ENCODE measurements at places on chromosomes 5 and 9. TPM values are rescaled to one million over a fixed set of nuclear protein-coding genes. Genes with fewer than 3 reads are reported as not detected.

- peaks cover 7% of the 10 kb centered on the region for H3K36me3 ChIP-seq
- H3K27ac ChIP-seq = no peak overlapping the region
- no peaks in the 10 kb centered on the region for H3K27me3 ChIP-seq
- H3K4me1 ChIP-seq = no peaks in the 10 kb centered on the region
Observed at GRCh38 chr5:150527038-150527437, 19.1 kb downstream of the NDST1 start.

RECK gene
- total RNA-seq = 4.2 TPM

LTC4S gene
- total RNA-seq = 2.7 TPM

GRCh38 chr5:164742025-164742424 is 1236.6 kb downstream of the MAT2B start:
- H3K27me3 ChIP-seq = no peaks in the 10 kb centered on the region
- no peaks in the 10 kb centered on the region for H3K36me3 ChIP-seq
- H3K4me3 ChIP-seq = no peak overlapping the region
- peaks cover 6% of the 10 kb centered on the region for H3K4me1 ChIP-seq
- H3K27ac ChIP-seq = no peak overlapping the region

CER1 gene
- total RNA-seq = not detected

DNA sequence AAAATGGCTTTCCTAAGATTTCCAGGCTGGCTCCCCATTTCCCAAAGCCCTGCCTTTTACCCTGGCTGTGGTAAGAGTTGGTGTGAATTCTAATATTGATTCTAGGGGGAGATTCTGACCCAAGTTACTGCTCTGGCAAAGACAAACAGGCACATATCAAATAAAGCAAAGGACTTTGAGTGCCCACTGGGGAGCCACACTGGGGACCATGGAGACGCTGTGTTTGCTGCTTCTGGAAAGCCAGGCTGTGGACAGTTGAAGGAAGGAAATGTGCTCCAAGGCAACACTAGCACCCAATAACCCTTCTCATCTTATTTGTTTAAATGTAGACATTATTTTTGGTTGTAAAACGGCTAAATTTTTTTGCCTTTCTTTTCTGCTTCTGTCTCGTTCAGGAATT is 78.7 kb downstream of the SNCAIP start:
- H3K27me3 ChIP-seq = peaks cover 4% of the 10 kb centered on the region
- no peak for DNase-seq
- H3K27ac ChIP-seq = no peak overlapping the region
- no peaks in the 10 kb centered on the region for H3K4me1 ChIP-seq
- no peak overlapping the region for H3K4me3 ChIP-seq

PCDH1 gene
- not detected for total RNA-seq

ACSL6 gene
- 0.20 TPM for total RNA-seq

SH3GLB2 gene
- 60.4 TPM for total RNA-seq

DNA sequence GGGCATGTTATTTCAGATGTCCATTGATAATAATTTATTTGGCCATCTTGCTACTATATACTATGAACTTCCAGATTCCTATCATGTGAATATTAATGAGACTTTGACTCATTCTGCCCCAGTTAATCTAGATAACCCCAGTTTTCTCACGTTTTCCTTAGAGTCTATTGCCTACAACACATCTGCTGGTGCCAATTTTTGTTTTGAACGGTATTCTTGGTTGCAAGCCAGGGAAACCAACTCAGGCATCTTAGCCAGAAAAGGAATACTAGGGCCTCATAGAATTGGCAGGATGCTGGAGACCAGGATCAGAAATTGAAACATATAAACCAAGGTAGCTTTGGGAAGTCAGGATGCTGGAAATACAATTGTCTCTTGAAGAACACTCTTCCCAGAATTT is 28.0 kb upstream of the NPR3 start:
- peaks cover 5% of the 10 kb centered on the region for H3K27me3 ChIP-seq
- DNase-seq = no peak
- H3K4me1 ChIP-seq = no peaks in the 10 kb centered on the region
- H3K27ac ChIP-seq = no peak overlapping the region

- peak within 1 kb of the TSS; percentile 16 for H3K4me3 ChIP-seq
- H3K27me3 ChIP-seq = peaks cover 17% of the 10 kb centered on the region
- no peaks in the 10 kb centered on the region for H3K36me3 ChIP-seq
Observed at GRCh38 chr9:72952914-72953313, at the start of gene ALDH1A1. Gene ALDH1A1 (minus strand): TSS chr9:72953053. CDS start chr9:72953000, 53 bp downstream.

REEP2 gene
- total RNA-seq = 0.42 TPM

GRCh38 chr9:94108584-94108983 is 24.3 kb downstream of the PTPDC1 start:
- DNase-seq = no peak
- no peak overlapping the region for H3K4me3 ChIP-seq
- H3K27me3 ChIP-seq = no peaks in the 10 kb centered on the region
- H3K4me1 ChIP-seq = no peaks in the 10 kb centered on the region

DNA sequence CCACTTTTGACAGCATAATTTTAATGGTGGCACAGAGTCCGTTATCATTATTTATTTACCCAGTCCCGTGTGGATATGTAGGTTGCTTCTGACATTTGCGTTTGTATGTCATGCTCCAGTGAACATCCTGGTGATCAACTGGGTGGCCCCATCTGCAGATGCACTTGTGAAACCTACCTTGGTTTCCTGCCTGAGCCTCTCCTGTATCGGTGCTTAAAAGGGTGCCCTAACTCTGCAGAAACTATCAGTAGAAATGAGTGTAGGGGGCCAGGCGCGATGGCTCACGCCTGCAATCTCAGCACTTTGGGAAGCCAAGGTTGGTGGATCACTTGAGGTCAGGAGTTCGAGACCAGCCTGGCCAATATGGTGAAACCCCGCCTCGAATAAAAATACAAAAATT is 92.1 kb upstream of the IER5L start:
- peaks cover 41% of the 10 kb centered on the region for H3K27me3 ChIP-seq
- peaks cover 22% of the 10 kb centered on the region for H3K4me1 ChIP-seq
- H3K27ac ChIP-seq = no peak overlapping the region
- H3K4me3 ChIP-seq = peak overlapping the region; percentile 46
- no peak for DNase-seq

DNA sequence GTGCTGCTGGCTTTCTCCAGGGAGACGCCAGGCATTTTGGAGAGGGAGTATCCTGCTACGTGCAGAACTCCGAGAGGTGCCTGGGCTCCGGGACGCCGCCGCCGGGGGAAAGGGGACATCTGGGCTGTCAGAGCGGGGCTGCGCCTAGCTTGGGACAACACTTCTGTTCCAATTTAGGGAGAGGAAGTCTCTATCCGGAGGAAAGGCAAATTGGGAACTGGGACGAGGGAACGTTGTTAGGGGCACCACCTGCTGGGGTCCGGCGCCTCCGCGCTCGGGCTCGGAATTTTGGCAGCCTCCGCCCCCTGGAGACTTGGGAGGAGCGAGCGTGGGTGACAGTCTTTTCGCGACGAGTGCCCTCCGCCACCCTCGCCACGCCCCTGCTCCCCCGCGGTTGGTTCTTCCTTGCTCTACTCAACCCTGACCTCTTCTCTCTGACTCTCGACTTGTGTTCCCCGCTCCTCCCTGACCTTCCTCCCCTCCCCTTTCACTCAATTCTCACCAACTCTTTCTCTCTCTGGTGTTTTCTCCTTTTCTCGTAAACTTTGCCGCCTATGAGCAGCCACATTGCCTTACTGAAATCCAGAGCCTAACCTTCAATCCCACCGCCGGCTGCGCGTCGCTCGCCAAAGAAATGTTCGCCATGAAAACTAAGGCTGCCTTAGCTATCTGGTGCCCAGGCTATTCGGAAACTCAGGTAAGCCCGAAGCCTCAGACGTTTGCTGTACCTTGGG is 1.6 kb downstream of the TSLP start:
- H3K27ac ChIP-seq = no peak overlapping the region
- DNase-seq = no peak
- H3K27me3 ChIP-seq = peaks cover 71% of the 10 kb centered on the region
- peak overlapping the region; percentile 80 for H3K4me3 ChIP-seq
- no peaks in the 10 kb centered on the region for H3K36me3 ChIP-seq
- peaks cover 24% of the 10 kb centered on the region for H3K4me1 ChIP-seq

ADAMTS13 gene
- total RNA-seq = 1.9 TPM

- peak overlapping the region; percentile 78 for H3K4me3 ChIP-seq
- no peaks in the 10 kb centered on the region for H3K27me3 ChIP-seq
- peaks cover 63% of the 10 kb centered on the region for H3K4me1 ChIP-seq
Observed at GRCh38 chr5:56412601-56413379, 179.7 kb upstream of the ANKRD55 start.

ASTN2 gene
- total RNA-seq = 2.3 TPM

TIMD4 gene
- not detected for total RNA-seq

DNA sequence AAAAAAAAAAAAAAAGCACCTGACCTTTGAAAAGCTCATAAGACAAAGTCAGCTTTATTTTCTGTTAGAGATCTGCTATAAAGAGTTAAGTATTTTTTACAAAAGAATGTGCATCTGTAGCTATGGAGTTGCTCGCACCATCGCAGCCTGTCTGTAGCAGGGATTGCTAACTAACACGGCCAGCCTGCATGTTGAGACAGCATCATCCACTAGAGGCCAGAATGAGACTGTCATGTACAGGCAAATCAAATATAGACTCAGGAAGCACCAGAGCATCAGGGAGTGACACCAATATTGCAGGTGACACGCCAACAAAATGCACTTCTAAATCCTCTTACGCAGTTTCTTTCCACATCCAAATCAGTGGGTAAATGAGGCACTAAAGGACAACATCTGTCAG is 136.3 kb upstream of the RASEF start:
- H3K4me1 ChIP-seq = no peaks in the 10 kb centered on the region
- no peak for DNase-seq

- peak; percentile 70 for DNase-seq
- H3K36me3 ChIP-seq = no peaks in the 10 kb centered on the region
- H3K27ac ChIP-seq = no peak overlapping the region
- peaks cover 19% of the 10 kb centered on the region for H3K4me1 ChIP-seq
- H3K27me3 ChIP-seq = peaks cover 5% of the 10 kb centered on the region
Observed at GRCh38 chr5:107571621-107572536, 98.9 kb downstream of the EFNA5 start.

DNA sequence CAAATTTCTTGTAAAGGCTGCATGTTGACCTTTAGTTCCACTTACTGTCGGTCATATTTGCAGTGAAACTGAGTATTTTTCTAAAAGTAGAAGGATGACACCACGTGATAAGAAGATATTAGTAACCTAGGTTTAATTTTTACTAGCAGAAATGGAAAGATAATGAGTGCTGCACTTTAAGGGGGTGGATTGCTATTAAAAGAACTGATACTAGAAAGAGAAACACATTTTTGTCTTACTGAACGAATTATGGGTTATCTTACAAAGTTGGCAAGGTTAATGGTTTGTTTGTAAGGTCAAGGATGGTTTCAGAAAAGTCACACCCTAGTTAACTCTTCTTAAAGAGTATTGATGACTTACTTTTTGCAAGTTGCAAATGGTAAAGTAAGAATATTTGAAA is 2.4 kb downstream of the MACIR start:
- peaks cover 4% of the 10 kb centered on the region for H3K36me3 ChIP-seq
- peaks cover 19% of the 10 kb centered on the region for H3K4me1 ChIP-seq
- peaks cover 2% of the 10 kb centered on the region for H3K27me3 ChIP-seq

DNA sequence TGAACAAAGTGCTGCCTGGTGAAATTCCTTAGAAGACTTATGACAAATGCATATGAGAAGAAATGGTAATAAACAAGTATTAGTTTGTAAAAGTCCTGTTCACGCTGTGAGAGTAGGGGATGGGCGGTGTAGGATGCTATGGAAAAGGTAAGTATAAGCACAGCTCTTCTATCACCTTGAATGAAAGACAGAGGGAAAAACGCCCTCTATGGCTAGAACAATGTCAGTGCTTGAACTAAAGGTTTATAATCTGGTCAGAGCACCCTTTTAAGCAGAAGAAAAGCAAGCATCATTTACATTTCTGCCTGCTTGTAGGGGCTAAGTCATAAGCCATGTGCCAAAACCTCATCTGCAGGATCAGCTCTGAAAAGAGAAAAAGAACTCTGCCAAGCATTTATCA is 115.2 kb downstream of the LHFPL2 start:
- H3K4me3 ChIP-seq = no peak overlapping the region
- no peak overlapping the region for H3K27ac ChIP-seq
- peaks cover 9% of the 10 kb centered on the region for H3K4me1 ChIP-seq
- H3K27me3 ChIP-seq = no peaks in the 10 kb centered on the region
- peaks cover 2% of the 10 kb centered on the region for H3K36me3 ChIP-seq

GRCh38 chr5:143552680-143553079 is 149.2 kb upstream of the NR3C1 start:
- no peak for DNase-seq
- no peaks in the 10 kb centered on the region for H3K27me3 ChIP-seq
- H3K4me3 ChIP-seq = no peak overlapping the region
- H3K36me3 ChIP-seq = no peaks in the 10 kb centered on the region
- H3K4me1 ChIP-seq = no peaks in the 10 kb centered on the region

SCGB3A2 gene
- not detected for total RNA-seq

GRCh38 chr5:98334946-98335345 is 438.5 kb upstream of the RGMB start:
- no peaks in the 10 kb centered on the region for H3K36me3 ChIP-seq
- no peak overlapping the region for H3K4me3 ChIP-seq
- no peak for DNase-seq
- H3K27me3 ChIP-seq = no peaks in the 10 kb centered on the region

GRCh38 chr5:147750065-147750464 is 32.5 kb downstream of the JAKMIP2 start:
- no peaks in the 10 kb centered on the region for H3K4me1 ChIP-seq
- H3K27ac ChIP-seq = no peak overlapping the region
- no peak overlapping the region for H3K4me3 ChIP-seq
- DNase-seq = no peak

GRCh38 chr5:36066540-36067210 is at the start of gene UGT3A2:
Gene UGT3A2 (minus strand): TSS chr5:36066882. CDS start chr5:36066789, 93 bp downstream.
- DNase-seq = no peak
- H3K4me1 ChIP-seq = peaks cover 5% of the 10 kb centered on the region
- no peaks in the 10 kb centered on the region for H3K36me3 ChIP-seq
- H3K4me3 ChIP-seq = no peak within 1 kb of the TSS

DNA sequence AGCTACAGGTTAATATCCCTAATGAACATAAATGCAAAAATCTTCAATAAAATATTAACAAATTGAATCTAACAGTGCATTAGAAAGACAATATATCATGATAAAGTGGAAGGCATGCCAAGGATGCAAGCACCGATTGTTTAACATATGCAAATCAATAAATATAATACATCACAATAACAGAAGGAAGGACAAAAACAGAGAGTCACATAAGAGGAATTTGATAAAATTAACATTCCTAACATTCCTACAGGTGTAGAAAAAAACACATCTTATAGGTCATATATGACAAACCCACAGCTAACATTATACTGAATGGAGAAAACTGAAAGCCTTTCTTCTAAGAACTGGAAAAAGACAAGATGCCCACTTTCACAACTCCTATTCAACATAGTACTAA is 297.0 kb downstream of the CDH18 start:
- no peaks in the 10 kb centered on the region for H3K27me3 ChIP-seq
- H3K4me3 ChIP-seq = no peak overlapping the region
- no peaks in the 10 kb centered on the region for H3K4me1 ChIP-seq

- peaks cover 90% of the 10 kb centered on the region for H3K36me3 ChIP-seq
- H3K27me3 ChIP-seq = no peaks in the 10 kb centered on the region
- DNase-seq = no peak
Observed at GRCh38 chr9:111399772-111400563, 69.9 kb upstream of the OR2K2 start.

IGIP gene
- 4.8 TPM for total RNA-seq

DNA sequence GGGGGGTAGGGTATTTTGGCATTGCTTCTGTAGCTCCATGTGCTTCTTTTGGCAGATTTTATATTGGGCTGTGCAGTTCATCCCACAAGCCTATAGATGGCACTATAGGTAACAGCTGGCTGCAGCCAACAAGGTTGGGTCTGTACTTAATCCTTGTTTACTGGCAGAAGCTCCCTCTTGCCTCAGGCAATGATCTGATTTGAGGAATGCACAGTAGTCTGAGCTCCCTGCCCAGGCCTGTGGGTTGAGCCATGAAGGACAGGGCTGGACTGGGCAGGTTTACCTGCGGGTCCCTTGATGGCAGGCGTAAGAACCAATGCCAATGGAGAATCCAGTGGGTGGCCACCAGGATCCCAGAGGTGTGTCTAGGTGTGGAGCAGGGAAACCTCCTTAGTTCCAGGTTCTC is 11.7 kb upstream of the OR1J2 start:
- no peaks in the 10 kb centered on the region for H3K4me1 ChIP-seq
- peaks cover 40% of the 10 kb centered on the region for H3K27me3 ChIP-seq
- DNase-seq = no peak
- H3K4me3 ChIP-seq = no peak overlapping the region
- H3K36me3 ChIP-seq = no peaks in the 10 kb centered on the region

Data from activated B cell treated with CpG ODN at 0.5 μM for 24 hours (primary cell).